ENCODE measurements at places on chromosomes 12 and 14.

- no peak for DNase-seq
Observed at GRCh38 chr12:87142342-87142741, 886.2 kb upstream of the MGAT4C start.

DNA sequence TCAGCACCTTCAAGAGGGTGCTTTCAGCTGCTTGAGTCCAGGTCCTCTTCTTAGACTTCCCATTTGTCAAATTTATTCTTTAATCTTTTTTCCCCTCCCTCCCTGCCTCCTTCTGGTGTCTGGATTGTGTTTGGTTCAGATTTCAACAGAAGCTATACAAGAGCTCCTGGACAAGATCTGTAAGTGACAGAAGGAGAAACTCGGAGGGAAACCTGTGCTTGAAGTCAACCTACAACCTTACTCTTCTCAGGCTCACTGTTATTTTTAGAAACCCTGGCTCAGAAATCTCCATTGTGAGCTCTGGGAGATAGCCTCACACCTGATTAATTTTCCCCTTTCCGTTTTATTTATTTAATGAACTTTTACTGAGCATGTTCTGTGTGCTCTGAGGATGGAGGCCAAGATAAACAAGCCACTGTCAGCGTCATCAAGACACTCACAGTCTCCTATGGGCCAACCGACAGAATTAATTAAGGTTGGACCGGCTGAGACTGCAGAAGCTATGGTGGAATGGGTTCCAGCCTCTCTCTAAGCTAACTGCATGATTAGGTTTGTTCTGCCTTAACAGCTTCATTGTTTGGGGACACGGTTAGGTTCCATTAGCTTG lies 13.5 kb downstream of the PDE1B start:
- DNase-seq, result no peak

DNA sequence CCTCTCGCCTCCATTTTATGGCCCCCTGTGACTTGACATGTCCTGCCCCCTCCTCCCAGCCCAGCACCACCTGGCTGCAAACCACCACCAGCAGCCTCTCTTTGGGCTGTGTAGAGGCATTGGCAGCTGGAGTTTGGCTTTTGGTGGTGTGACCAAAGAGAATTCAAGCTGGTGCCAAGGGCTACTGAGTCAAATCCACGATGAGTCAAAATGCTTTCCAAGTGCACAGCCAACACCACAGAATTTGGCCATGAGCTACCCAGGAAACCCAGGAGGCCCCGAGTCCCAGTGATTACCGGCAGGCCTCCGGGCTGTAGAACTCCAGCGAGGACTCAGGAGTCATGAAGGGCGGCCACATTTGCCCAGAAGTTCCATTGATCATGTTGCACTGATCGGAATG lies 53.8 kb downstream of the SCARB1 start:
- DNase-seq, result no peak

- no peak for DNase-seq
Observed at GRCh38 chr14:50099335-50099734, 17.0 kb downstream of the VCPKMT start.

DNA sequence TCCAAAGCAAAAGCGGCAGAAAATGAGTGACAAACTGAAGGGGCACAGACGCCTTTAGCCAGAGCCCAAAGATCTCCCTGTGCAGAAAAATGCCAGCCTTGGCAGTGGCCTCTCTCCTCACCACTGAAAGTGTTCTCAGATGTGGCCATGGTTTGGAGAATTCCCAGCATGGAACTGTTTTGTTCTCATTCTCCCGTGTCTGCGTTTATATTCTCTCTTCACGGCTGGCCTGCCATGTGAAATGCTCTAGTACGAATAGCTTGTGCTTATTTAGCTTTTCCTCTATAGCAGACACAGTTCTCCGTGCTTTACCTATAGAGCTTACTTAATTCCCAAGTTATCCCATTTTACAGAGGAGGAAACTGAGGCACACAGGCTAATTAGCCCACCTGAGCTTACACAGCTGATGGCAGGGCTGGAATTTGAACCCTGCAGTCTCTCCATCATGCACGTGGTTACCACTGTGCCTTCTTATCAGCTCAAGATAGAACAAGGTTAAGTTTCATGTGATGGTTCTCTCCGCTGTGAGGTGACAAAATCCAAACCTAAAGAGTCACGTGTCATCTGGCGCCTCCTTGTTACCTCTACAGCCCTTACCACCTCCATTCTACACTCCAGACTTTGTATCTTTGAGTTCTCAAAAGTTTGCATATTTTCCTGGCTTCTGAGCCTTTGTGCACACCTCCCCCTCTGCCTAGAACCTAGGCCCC lies 141.6 kb downstream of the GCH1 start:
- DNase-seq, result no peak

- DNase-seq, result no peak
Observed at GRCh38 chr14:68979722-68980451, 785 bp upstream of the ACTN1 start.

DNA sequence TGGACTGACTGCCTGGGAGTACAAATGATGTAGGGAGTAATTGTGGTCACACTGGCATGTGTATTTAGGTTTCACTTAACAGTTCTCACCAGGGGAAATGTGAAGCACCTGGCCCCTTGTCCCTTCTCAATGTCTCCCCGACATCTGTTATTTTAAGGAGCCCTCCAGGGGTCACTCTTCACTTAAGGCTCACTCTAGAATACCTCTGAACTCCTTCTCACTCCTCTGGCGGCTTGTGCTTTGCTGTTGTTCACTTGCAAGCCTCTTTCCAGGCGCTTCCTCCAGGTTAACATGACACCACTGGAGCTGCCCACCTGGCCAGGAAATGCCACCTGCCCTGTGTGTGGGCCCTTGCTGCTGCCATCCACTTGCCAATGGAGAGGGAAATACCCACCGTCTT lies 56.5 kb upstream of the GZMB start:
- DNase-seq, result no peak

DNA sequence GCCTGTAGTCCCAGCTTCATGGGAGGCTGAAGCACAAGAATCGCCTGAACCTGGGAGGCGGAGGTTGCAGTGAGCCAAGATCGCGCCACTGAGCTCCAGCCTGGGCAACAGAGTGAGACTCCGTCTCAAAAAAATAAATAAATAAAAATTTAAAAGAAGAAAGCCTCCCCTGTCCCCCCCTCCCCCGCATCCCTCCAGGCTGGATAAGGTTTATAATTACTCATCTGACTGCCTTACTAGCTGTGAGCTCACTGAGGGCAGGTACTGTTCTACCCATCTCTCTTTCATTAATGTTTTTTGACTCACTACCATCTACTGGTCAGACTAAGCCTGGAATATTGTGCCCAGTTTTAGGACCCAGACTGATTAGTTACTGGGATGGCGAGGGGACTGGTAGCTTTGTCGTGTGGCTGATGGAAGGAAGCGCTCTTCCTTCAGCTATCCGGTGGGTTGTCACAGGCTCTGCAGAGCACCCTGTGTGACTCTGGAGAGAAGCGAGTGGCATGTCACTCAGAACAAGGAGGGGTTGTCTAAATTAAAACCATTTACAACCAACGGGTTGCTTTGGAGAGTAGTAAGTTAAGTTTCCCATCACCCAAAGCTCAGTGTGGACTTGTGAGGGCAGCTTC lies 16.9 kb downstream of the EVL start:
- DNase-seq, result no peak

GRCh38 chr12:115223322-115223721 lies 539.3 kb upstream of the TBX3 start:
- DNase-seq, result no peak

DNA sequence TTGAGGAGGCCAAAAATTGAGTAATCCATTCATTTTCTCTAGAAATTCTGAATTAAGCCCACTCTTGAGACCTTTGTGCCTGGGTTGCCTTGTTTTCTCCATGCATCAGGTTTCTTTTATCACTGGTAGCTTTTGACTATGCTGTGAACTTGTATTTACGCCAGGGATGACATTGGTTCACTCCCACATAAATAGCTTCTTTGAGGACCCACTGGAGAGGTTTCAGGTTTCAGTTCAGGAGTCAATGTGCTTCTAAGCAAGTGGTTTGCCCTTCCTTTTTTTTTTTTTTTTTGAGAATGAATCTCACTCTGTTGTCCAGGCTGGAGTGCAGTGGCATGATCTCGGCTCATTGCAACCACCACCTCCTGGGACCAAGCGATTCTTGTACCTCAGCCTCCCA lies 10.2 kb upstream of the SLC17A8 start:
- no peak for DNase-seq

GRCh38 chr14:102924632-102925588 lies 2.4 kb downstream of the AMN start:
- no peak for DNase-seq

DNA sequence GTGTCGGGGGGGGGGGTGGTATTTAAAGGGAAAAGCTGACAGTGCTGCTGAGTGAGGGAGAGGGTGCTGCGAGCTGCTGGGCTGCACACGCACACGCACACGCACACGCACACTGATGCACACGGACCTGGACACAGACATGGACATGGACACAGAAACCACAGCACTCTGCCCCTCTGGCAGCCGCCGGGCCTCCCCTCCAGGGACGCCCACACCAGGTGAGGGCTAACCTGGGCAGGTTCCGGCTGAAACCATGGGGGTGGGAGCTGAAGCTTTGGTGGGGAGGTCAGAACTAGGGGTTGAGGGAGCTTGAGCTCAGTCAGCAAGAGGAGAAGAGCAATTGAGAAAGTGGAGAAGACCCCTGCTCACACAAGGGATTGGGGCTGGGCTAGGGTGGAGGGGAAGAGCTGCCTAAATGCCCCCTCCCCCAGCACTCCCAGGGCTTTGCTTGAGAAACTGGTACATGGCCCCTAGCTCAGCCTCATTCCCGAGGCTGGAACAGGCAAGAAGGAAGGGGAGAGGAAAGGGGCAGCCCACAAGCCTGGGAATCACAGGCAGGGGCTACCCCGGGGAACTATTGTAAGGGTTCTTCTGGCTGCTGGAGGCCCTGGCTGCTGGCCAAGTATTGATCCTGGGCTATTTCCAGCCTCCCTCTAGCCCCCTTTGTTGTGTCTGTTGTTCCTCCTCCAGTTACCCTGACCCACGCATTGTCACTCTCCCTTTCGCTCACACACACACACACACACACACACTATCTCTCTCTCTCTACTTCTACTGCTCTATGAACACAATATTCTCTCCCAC lies at the start of gene REM2:
REM2 (plus strand) TSS at position 50 of the 804 bp plus-strand sequence; CDS start at position 116, 66 bp downstream.
- DNase-seq, result no peak

DNA sequence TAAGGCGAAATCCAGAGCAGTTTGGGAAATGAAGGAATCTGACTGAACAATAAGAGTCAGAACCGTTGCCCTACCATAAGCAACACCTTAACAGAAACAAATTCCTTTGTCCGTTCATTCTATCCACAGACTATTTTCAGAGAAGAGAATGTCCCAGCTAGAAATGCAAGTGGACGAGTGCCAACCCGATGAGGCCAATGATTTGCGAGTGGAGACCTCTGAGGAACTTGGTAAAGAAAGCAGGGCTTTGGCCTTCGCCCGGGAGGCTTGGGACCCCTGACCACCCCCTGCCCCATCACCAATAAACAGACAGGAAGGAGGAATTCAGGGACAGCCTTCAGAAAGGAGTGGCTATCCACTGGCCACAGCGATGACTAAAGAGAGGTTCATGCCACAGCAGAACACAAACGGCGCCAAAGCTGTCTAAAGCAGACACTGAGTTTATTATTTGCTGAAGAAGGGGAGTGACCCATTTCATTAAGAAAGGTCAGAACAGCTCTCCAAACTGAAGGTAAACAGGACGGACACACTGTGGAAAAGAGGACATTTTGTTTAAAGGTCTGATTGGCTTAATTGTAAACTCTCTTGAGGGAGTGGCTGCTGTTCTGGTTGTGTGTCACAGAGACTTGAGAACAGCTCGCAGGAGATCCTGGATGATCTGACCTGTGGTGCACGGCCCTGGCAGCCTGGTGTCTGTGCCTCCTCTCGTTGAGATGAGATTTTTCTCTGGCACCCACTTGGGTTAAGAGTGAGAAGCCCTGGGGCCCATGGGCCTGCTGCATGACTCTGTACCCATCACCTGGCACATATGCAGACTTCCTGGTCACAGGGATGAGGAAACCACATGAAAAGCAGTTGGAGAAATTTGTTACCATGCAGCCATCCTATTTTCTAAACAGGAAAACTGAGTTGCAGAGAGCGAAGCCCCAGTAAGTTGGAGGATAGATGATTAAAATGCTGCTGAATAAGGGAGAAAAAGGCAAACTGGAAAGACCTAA lies 142.0 kb upstream of the PZP start:
- DNase-seq, result no peak

GRCh38 chr14:21964180-21964579 lies 290.6 kb upstream of the OR4E1 start:
- DNase-seq, result no peak

DNA sequence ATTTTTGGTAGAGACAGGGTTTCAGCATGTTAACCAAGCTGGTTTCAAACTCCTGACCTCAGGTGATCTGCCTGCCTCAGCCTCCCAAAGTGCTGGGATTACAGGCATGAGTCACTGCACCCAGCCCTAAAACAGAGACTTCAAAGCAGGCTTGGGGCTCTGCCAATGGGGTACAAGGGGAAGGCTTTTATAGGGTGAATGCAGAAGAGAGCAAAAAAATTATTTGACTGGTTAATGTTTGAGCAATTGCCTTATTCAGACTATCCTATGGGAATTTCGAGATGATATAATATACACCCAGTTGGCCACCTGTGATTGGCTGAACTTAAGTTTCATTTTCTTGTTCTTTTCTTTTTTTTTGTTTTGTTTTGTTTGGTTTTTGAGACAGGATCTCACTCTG lies 31.5 kb upstream of the ACTN1 start:
- no peak for DNase-seq

GRCh38 chr12:69884386-69884785 lies 59.4 kb downstream of the MYRFL start:
- no peak for DNase-seq

DNA sequence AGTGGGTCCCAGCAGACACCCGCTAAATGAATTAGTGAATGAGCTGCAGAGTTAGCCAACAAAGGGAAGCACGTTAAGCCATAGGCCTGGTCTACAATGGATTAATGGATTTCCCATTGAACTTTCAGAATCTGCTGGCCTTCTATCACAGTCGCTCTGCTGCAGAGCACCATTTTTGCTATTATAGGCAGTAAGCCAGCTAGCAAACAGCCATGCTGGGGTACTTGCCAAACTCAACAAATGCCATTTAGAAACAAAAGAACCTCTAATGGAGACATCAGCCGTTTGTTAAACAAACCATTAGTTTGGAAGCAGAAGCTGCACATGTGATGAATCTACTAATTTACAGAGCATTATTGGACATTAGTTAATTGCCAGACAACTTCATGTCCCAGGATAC lies 181.1 kb upstream of the STXBP6 start:
- DNase-seq, result no peak

DNA sequence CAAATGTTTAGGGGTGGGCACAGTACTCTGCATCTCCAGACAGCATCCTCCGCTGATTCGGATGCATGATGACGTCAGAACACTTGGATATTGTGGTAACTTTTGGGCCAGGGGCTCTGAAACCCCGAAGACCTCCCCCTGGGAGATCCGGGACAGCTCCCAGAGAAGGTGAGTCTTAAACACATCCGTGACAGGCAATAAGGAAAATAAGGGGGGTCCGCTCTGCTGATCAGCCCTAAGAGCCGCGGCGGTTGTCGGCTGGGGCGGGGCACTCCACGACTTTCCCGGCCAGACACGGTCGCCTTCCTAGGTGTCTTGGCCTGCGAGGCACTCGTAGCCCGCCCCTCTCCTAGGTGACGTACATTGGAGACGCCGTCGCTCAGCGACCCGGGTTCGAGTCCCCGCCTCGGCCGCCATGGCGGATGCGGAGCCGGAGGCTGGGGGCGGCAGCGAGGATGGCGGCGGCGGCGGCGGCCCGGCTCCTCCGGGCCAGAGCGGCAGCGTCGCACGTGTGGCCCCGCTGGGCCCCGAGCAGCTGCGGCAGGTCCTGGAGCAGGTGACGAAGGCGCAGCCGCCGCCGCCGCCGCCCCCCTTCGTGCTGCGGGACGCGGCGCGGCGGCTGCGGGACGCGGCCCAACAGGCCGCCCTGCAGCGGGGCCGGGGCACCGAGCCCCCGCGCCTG lies at the start of gene ZNF839:
ZNF839 (plus strand) TSS at position 396 of the 682 bp plus-strand sequence; CDS start at position 416, 20 bp downstream.
- DNase-seq, result peak; percentile 96

All from stimulated activated CD4-positive, alpha-beta T cell treated with anti-CD3 and anti-CD28 coated beads, Interleukin-15, amount 100 ng/mL, for 1 hour (primary cell).